COR-L47 (cell line): ENCODE measurements at places on chromosomes 6 and 20.
A peak's percentile ranks its signal among the peaks of the same experiment; 100 is the strongest.

GRCh38 chr6:134058622-134059366, 6.4 kb upstream of the SLC2A12 start:
- no peak for DNase-seq

DNA sequence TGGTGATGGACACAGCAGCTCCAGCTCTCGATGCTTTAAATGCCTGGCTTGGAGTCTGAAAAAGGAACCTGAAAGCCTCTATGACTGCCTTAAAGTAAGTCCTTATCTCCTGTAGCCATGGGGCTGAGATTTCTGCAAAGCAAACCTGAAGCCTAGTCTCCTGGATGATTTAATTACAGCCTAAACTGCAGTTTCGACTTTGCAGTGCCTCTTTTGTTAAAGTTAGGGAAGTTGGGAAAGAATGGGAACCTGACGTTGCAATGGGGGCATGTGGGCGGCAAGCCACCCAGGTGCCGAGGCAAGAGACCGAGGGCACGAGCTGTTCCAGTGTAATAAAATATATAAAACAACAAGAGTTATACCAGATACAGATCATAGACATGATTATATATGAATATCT, 11.7 kb upstream of the TCFL5 start:
- DNase-seq: no peak

GRCh38 chr20:38685853-38686473, 38.3 kb upstream of the SLC32A1 start:
- no peak for DNase-seq

DNA sequence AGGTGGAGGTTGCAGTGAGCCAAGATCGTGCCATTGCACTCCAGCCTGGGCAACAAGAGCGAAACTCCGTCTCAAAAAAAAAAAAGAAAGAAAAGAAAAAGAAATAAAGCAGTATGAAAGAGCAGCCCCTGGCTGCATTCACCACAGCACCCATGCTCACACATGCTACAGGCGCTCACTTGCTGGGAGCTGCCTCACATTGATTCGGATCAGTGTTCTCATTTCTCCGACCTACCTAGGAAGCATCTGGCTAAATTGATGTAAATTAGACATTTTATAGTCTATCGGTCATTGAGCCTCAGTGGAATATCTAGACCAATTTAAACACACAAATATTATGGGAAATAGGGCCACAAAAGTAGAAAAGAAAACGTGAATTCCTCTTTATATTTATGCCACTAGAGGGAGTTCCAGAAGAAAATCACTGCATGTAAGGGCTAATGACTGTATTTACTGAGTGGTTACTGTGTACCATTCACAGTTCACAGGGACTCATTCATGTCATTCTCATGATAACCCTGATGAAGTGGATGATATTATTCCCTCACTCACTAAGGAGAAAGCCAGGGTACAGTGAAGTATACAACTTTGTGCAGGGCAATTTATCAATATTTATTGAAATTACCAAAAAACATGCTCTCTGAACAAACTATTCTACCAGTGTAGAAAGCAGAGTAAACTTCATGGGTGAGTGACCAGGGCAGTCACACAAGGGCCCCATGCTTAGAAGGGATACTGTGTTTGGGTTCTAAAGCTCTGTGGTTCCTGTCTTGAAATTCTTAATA, 5.3 kb upstream of the MOG start:
- peak; percentile 7 for DNase-seq

DNA sequence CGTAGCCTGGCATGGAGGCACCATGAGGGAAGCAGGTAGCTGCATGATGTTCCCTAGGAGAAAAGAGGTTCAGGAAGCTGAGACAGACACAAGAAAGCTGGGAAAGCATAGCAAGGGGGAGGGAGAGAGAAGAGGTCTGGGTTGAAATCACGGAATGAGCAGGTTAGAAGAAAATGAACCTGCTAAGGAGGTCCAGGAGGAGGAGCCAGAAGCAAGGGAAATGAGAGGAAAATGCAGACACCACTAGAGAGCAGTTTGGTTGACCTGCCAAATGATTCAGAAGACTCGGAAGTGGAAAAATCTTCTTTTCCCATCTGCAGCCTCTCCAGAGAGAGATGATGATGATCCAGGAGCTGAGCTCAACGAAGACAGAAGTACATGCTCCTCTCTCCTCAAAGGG, 70.9 kb downstream of the VIP start:
- no peak for DNase-seq

GRCh38 chr6:46035242-46035641, 19.6 kb upstream of the CLIC5 start:
- no peak for DNase-seq
